Smooth muscle cell of the pulmonary artery (primary cell): ENCODE measurements at places on chromosomes 4 and X. TPM values are rescaled to one million over a fixed set of nuclear protein-coding genes. Genes with fewer than 3 reads are reported as not detected.

The SMIM31 gene
- total RNA-seq, result not detected in 2 replicates

The EOLA2 gene
- 19.0 and 22.9 TPM in 2 replicates for total RNA-seq

The POF1B gene
- total RNA-seq, result not detected in 2 replicates

The CENPU gene
- total RNA-seq, result 3.4 and 5.2 TPM in 2 replicates

The POU4F2 gene
- not detected in 2 replicates for total RNA-seq
